Osteoblast (primary cell): ENCODE measurements at places on chromosomes 7 and 10. TPM values are rescaled to one million over a fixed set of nuclear protein-coding genes. Genes with fewer than 3 reads are reported as not detected.

DNA sequence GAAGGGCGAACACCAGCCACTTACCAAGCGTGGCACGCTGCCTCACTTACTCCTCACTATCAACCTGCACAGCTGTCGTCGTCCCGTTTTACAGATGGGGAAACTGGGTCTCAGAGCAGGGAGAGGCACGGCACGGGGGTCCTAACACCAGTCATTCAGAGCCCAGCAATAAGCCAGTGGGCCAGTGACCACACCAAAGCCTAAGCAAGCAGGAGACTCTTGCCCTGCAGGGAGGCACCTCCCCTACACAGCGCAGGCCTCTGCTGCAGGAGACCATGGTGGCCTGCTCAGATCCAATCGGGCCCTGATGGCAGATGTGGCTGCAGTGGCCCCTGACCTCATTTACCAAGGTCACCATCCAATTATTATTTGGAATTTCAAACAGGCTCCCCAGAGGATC lies 4.8 kb downstream of the SLIT1 start:
- DNase-seq = peak; percentile 63

SPOCK2 gene
- total RNA-seq = 0.36 and 0.59 TPM in 2 replicates

DNA sequence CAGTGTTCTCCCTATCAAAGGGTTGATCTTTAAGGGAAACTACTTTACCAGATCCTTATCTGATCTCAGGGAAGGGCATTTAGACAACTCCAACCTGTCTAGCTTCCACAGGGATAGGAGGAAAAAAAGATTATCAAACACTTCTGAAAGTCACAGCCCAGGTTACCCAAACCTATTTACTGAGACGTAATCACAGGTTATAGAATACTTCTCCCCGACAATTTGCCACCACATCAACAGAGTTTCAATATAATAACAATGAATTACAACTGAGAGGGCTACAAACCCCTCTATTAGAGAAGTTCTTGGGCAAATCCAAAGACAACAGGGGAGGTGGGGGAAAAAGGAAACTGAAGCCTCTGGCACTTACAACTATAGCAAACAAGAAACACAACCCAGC lies 26.3 kb downstream of the CFAP70 start:
- no peak for DNase-seq

GRCh38 chr10:11876324-11876723 lies 53.2 kb downstream of the PROSER2 start:
- DNase-seq = peak; percentile 88

DNA sequence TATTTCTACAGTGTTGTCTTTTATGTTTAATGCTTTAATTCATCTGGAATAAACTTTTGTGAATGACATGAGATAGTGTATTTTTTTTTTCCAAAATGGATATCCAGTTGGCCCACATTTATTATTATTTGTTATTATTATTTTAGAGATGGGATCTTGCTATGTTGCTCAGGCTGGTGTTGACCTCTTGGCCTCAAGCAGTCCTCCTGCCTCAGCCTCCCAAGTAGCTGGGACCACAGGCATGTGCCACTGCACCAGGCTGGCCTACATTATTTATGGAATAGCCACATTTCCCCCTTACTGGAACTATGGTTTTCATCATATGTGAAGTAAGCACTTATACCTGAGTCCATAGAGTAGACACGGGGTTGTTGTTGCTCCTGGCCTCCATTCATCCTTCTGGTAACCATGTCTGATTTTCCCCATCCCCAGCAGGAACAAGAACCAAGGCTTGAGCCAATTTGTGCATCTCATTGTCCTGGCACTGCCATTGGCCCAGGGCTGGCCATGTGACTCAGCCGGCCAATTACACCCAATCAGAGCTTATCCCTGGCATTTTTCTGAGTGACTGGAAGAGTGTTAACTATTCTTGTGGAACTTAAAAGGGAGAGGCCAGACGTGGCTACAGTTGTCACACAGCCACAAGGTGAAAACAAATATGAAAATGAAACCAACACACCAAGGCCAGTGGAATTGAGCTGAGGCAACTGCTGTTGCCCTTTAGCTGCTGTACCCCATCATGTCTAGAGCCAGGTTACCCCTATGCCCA lies 23.1 kb downstream of the PRF1 start:
- DNase-seq = no peak

- no peak for DNase-seq
Observed at GRCh38 chr10:103602028-103602851, 108.7 kb downstream of the NEURL1 start.

SORBS1 gene
- 0.29 and 0.72 TPM in 2 replicates for total RNA-seq

DNA sequence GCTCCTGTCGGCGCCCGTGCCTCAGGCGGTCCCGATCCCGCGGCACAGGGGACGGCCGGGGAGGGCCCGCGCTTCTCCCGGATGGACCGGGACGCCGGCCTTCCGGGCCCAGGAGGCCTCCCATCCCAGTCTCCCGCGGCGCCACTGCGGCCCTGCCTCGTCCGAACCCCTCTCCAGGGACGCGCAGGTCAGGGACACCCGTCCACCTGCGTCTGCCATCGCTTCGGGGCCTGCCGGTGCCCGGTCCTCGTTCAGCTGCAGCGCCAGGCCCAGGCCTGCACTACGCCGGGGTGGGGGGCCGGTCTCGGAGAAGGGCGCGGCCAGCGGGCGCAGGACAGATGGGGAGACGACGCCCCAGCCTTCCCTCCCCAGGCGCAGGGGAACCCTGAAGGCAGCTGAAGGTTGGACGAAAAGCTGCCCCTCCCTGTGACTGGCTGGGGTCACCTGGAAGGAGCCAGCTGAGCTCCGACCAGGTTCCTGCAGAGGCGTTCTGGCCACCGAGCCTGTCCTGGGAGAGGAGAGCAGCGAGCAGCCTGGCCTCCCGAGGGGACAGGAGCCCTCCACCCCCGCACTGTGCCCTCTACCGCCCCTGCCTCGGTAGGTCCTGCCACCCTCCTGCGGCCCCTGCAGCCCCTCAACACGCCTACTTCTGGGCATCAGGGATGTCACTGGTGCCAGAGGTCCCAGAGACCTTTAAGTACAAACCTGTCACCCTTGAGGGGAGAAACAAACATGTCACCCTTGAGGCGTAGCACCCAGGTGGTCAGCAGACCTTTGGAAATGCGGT lies 84.3 kb downstream of the LANCL2 start:
- DNase-seq = no peak

DNA sequence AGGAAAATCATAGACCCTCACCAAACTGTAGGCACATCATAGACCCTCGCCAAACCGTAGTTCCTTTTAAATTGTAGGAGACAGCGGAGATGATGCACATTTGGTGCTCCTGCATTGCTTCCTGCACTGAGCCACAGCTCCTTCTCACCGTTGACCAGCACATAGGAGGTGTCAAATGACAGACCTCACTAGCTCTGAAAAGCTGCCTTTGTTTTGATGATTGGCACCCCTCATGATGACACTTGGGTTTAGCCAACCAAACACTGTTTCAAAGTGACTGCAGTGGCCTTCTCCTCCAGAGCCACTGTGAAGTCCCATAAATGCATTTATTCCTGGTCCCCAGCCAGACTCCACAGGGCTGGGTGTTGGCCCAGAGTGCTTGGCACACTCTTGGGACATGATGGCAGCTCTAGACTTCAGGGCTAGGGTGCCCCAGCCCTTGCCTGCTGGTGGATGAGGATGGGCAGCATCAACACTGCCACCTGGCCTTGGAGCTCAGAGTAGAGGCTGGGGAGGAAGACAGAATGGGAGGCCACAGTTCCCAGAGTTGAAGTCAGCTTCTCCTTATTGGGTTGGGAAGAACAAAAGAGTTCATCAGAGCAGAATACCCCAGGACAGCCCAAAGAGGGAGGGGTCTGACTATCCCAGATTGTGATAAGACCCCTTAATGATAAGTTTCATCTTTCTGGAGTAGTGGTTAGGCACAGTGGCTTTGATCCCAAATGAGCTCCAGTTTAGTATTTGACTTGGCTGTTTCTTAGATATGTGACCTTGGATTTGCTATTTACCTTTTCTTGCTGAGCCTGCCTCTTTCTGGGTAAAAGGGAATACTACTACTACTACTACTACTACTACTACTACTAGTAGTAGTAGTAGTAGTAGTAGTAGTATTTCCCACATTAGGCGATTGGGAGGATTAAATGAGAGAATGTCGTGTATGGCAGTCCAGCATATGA lies 75.3 kb downstream of the MTPN start:
- DNase-seq = no peak

GRCh38 chr10:132655735-132656134 lies 118.1 kb downstream of the INPP5A start:
- peak; percentile 76 for DNase-seq

GRCh38 chr10:86682675-86683074 lies 14.4 kb downstream of the LDB3 start:
- DNase-seq = no peak

GRCh38 chr7:2919256-2919655 lies 75.1 kb upstream of the GNA12 start:
- DNase-seq = no peak

DNA sequence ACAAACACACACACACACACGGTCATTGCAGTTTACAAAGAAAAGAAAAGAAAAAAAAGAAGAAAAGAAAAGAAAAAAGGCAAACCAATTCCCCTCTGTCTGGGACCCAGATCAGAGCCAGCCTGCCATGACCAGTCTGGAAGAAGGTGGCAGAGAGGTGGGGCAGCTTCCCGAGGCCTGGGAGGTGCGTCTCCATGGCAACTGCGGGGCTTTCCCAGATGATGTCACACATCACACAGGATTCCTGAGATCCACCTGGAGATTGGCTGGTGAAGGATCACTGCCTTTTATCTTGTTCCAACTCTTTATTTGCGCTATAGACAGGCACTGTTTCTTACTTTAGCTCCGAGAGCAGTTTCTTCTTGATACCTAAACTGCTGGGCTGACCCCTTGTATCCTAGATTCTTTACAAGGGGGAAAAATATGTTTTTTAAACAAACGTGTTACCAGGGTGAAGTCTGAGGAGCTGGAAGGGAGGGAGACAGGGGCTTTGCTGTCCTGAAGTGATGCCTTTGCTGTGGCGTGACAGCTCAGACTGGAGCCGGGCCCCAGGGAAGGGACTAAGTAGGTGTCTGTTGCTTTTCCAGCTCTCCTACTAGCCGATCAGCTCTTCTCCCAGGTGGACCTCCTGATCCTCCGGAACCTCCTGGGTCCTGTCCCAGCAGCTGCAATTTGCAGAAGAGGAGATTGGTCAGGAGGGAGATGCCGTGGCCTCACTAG lies 298.5 kb downstream of the KLF6 start:
- no peak for DNase-seq

INA gene
- total RNA-seq = 0.29 and 0.36 TPM in 2 replicates

RSPH10B2 gene
- total RNA-seq = under 0.01 TPM in 1 of 2 replicates, not detected in the other

BRAT1 gene
- total RNA-seq = 23.9 and 28.2 TPM in 2 replicates

GRCh38 chr7:1114505-1114904 lies 26.6 kb downstream of the GPER1 start:
- DNase-seq = peak; percentile 18

DNA sequence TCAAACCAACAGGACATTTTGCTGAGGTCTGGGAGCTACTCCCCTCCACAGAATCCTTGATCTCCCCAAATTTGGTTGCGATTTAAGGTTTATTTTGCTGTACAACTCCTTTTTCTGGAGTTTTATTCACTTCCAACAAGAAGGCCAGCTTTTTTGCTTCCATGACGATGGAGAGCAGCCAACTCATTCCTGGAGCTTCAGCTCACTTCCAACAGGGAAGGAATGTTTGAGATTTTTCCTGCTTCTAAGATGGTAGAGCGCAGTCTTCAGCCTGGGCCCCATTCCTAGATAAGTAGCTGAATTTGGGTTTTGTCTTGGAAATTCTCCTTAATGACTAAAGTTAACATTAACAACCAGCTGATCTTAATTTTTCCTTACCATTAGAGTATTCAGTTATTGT lies 30.9 kb upstream of the CREB3L2 start:
- no peak for DNase-seq

- DNase-seq = no peak
Observed at GRCh38 chr7:3089493-3089892, 45.8 kb upstream of the CARD11 start.

DNA sequence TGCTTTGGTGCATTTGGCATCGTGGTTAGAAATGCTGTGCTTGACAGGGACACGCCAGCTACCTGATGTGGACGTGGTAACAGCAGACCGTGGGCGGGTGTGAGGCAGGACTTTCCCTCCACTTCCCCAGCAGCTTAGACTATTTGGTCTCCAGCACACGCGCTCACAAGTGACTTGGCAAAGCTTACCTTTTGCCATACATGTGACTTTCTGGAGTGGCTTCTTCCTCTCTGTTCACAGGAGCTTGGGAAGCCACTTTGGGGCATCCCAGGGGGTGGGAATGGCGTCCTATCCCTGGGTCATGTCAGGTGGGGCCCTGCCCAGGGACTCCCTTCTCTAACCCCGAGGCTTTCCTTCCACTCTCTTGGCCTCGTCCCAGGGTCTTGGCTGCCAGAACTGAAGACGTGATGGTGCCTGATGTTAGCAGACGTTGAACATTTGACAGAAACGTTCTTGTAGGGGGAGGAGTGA lies 228.7 kb upstream of the KLF6 start:
- DNase-seq = no peak

CUZD1 gene
- 0.36 and 0.59 TPM in 2 replicates for total RNA-seq

DNA sequence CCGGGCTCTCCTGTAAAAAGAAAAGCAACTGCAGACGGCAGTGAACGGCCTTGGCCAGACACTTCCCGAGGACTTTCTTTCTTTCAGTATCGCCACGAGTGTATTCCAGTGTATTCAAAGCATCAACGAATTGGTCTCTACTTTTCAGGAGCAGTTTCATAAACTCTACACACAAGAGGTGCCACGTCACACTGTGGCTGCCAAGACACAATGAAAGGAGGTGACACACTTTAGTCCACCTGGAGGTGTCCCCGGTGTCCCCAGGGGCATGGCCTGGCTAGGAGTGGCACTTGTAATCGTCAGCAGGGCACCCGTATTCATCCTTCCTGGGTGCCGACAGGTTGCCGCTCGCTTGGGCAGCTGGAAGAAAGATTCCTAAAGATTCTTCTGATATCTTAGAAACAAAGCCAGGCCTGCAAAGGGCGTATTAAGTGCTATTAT lies 5.0 kb downstream of the TNS3 start:
- DNase-seq = no peak

DNA sequence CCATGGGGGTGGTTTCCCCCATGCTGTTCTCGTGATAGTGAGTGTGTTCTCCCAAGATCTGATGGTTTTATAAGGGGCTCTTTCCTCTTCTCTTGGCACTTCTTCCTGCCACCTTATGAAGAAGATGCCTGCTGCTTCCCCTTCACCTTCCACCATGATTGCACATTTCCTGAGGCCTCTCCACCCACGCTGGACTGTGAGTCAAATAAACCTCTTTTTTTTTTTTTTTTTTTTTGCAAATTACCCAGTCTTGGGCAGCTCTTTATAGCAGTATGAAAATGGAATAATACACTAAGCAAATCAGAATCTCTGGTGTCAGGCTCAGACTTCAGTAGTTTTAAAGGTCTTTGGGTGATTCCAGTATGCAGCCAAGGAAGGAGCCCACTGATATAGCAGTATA lies 28.2 kb downstream of the TAS2R41 start:
- DNase-seq = no peak

SFTPA1 gene
- total RNA-seq = not detected in 2 replicates

STEAP1B gene
- 31.8 and 40.4 TPM in 2 replicates for total RNA-seq

ENTPD1 gene
- 7.6 and 10.6 TPM in 2 replicates for total RNA-seq

PTPN20 gene
- total RNA-seq = 8.0 and 9.1 TPM in 2 replicates

PRKG1 gene
- 19.5 and 32.1 TPM in 2 replicates for total RNA-seq

SFTPD gene
- 0.36 TPM in 1 of 2 replicates, not detected in the other for total RNA-seq

- no peak for DNase-seq
Observed at GRCh38 chr10:6119423-6119822, 30.6 kb downstream of the RBM17 start.
